ENCODE measurements at places on chromosomes 11 and 22.

DNA sequence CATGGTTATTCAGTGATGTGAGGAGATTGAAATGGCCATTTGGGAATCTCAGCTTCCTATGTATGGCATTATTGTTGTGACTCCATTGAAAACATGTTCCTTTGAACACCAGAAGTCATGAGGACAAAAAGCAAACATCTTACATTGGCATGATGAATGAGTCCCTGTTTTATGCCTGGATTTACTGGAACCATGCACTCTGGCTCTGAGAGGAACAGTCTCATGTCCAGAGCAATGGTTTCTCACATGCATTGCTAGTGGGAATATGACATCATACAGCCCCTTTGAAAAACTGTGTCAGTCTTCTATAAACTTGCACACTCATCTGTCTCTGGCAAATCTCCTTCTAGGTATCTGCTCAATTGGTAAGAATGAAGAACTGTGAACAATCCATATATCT lies 3.4 kb upstream of the KDM4F start:
- DNase-seq, result no peak

- DNase-seq, result no peak
Measured at GRCh38 chr11:100855466-100856067, 168.5 kb downstream of the ARHGAP42 start.

DNA sequence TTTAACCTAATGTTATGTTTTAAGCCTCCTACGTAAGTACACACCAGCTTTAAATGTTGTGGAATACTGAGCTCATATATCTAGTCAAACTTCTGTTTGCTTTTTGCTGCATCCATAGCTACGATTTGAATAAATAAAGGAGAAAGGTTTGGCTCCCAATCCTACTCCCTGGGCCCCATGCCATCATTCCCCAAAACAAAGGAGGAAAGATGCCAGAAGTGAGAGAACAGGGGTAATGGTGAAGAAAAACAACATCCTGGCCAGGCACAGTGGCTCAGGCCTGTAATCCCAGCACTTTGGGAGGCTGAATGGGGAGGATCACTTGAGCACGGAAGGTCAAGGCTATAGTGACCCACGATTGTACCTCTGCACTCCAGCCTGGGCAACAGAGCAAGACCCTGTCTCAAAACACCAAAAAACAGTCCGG lies 26.5 kb downstream of the SCGB1A1 start:
- DNase-seq, result no peak

GRCh38 chr11:70788248-70789022 lies 390.1 kb downstream of the CTTN start:
- DNase-seq, result no peak

DNA sequence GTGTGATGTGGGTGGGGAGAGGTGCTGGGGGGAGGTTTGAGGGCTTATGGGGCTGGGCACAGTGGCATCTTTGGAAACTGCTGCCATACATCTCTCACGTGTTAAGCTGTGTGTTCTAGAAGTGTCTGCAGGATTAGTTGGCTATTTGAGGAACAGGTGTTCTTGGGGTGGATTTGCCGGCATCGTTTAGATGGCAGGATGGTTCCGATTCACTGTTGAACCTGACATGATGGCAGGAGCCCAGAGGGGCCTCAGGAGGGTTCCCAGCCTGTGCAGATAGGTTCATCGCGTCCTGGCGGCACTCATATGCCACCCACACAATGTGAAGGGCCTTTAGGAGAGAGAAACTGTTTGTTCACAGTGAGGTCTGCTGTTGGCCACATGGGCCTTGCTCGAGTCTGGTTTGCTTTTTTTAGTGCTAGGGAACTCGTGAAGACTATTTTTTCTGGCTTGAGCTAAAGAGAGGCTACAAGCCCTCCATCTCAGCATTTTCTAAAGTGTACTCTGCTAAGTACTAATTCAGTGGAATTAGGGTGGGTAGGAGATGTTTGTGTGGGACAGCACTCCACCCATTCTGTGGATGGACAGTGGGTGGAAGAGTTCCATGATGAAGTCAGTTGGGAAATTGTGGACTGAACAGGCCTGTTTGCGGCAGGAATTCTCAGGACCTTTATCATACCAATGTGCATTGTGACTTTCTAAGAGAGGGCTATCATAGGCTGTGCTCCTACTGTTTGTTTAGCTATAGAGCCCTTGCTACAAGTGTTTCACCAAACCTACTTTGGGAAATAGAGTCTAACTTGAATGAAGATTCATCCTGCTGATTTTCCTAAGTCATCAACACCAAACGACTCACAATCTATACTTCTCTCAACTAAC lies 55.4 kb upstream of the PLET1 start:
- no peak for DNase-seq

DNA sequence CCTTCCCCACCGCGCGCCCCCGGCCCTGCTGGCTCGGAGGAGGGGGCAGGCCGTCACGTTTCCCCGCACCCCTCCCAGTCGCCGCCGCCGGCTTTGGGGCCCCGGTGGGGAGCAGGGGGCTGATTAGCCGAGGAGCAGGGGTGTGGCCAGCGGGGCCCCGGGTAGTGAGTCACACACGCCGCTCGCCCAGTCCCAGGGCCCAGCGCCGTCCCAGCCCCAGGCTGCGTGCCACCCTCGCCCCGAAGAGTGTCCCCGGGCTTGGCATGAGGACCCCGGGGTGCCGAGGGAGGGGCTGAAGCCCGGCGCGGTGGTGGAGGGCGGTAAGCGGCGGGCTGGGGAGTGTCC lies 34.4 kb downstream of the PRDM11 start:
- DNase-seq, result no peak

GRCh38 chr11:19829109-19829837 lies 116.6 kb downstream of the NAV2 start:
- no peak for DNase-seq

GRCh38 chr11:11220786-11221185 lies 132.3 kb downstream of the CSNK2A3 start:
- DNase-seq, result no peak

- DNase-seq, result no peak
Measured at GRCh38 chr11:66195867-66196266, 72.6 kb upstream of the RAB1B start.

GRCh38 chr11:64876229-64876750 lies 2.1 kb downstream of the EHD1 start:
- no peak for DNase-seq

- DNase-seq, result no peak
Measured at GRCh38 chr11:80136991-80137390, 696.2 kb upstream of the TENM4 start.

GRCh38 chr22:48389916-48390315 lies 1437.8 kb downstream of the BRD1 start:
- no peak for DNase-seq

GRCh38 chr11:2402106-2402505 lies 1.6 kb downstream of the TSSC4 start:
- no peak for DNase-seq

DNA sequence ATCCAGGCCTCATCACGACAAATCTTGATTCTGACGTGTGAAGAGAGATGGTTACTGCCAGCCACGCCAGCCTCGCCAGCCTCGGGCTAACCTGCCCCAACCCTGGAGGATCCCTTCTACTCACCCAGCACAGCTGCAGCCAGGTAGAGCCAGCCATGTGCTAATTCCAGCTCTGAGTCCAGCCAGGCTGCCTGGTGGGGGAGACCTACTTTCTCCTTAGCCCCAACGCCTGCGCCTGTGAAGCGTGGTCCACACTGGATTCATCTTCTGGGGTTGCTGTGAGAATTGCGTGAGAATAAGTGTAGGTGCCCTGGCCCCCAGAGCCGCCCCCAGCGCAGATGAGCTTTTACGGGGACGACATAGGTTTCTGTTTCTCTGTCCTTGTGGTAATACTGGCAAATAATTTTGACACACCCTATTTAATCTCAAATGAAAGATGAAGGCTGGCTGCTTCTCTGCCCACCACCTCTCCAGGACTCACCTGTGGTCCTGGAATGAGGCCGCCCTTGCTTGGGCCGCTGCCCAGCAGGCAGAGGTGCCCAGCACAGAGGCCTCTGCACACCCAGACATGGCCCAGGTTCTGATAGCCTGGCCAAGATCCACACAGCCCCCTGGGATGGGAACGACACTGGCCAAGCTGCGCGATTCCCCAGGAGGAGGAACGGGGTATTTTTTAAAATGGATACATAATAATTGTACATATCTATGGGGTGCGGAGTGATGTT lies 528.4 kb downstream of the TBC1D22A start:
- DNase-seq, result no peak

DNA sequence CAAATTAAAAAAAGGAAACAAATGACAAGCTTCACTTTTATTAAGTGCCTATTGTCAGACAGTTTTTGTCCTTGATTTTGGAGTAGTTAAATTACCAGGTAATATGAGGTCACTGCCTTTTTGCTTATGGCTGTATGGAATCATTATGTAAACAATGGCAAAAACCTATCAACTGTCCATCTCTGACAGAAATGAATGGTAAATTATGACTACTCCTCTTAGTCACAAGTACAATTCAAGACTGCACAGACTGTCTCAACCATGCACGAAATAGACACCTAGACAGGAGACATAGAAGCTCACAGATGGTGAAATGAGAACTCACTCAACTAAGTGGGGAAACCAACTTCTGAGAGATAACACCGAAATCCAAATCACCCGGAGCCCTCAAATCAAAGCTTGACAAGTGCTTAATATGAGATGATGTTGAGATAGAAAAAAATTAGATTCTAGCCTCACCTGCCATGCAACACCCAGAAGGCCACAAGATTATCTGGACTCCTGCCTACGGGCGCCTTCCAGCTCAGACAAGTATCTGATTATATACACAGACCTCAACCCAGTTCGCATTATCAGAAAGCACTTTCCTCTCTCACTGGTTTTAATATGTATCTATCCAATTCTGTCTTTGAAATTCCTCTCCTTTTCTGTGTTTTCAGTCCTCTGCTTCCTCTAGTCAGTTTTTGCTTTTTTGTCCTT lies 199.3 kb downstream of the CADM1 start:
- no peak for DNase-seq

GRCh38 chr22:19738664-19739447 lies 15.5 kb downstream of the GP1BB start:
- DNase-seq, result no peak

DNA sequence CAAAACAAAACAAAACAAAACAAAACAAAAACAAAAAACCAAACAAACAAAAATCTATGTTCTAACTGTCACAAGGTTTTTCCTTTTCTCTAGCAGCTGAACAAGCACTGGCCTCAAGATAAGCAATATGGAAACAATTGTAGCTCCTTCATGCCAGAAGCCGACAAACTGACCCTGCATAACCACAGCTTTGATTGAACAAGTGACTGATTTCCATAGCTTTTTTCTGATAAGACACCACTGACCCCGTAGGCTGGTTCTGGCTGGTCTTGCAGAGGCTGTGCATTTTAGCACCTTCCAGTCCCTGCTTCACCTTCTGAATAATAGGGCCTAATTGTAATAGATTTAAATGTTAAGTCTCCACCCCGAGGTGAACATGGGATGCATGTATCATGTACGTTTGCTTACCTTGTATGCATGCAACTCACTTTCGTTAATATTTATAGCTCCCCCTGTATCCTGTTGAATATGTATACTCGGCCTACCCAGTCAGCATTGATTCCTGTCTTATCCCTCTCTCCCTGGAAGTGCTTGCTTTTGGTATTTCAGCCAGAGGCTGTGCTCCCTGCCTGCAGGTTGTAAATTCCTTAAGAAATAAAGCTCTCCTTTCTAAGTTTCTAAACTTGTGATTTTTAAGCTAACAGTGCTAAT lies 49.6 kb downstream of the CNTF start:
- no peak for DNase-seq

DNA sequence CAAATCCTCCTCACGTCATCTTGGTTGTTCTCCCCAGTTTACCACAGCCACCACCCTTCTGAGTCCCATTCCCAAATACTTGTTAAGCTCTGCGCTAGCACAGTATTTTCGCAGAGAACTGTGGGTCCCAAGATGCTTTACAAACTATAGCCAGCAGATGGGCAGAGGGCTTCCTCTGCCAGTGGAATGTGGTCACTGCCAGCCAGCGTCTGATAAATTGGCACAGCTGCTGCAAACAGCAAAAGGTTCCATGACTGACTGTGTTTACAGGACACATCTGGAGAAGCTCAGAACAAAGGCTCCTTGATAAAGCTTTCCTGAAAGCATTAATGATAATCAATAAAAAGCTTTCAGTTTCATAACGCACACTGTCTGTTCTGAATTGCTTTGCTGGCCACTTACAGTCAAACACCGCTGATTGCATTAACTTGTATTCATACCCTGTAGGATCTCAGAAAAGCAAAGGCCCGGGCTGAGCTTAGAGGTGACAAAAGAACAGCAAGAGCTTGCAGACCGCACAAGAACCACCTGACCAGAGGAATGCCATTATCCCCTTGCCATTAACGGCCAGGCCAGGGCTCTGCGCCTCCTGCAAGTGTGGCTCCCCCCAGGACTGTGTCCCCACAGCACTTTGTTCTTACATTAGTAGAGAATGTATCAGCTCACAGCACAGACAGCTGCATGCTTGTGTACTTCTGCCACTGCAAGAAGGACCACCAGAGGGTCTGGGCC lies 120.6 kb downstream of the MICAL3 start:
- no peak for DNase-seq

- DNase-seq, result no peak
Measured at GRCh38 chr22:20319041-20319744, 667 bp downstream of the DGCR6L start.

GRCh38 chr11:122690801-122691548 lies 35.5 kb downstream of the UBASH3B start:
- DNase-seq, result no peak

- DNase-seq, result no peak
Measured at GRCh38 chr11:64764040-64764611, 4.4 kb upstream of the PYGM start.

DNA sequence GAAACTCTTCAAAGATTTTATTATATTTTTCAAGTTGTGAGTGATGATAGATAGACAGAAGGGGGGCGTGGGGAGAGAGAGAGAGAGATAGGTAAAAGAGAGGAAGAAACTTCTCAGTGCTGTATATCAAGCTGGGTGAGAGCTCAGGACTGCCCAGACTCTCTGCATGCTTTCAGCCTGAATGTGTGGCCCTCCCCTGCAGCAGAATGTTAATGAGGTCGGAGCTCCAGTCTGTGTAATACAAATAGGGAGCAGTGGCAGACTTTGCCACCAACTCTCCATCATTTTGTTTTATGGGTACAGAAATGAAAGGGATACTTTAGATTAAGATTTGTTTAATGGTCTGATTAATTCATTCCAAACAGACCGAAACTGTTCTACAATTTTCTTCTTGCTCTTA lies 752.8 kb downstream of the OPCML start:
- no peak for DNase-seq

GRCh38 chr11:61718621-61719302 lies 33.7 kb upstream of the MYRF start:
- DNase-seq, result no peak

GRCh38 chr11:1348796-1349326 lies 39.4 kb upstream of the TOLLIP start:
- DNase-seq, result no peak

DNA sequence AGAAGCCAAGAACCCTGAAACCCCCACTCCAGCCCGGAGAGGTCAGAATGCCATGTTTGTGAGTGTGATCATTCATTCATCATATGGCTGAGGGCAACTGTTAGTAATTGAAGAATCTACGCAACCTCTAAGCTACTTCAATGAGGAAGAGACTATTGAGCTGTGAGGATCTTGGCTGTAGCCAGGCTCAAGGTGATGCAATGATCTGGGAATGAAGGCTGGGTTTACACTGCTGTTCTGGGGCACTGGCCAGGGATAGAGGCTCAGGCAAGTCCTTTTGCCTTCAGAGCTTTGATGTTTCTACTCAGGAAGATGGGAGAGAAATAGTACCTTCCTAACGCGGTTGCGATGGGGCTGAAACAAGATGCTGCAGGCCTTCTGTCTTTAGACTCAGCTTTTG lies 12.9 kb downstream of the CRYBB2 start:
- no peak for DNase-seq

- DNase-seq, result no peak
Measured at GRCh38 chr22:24803064-24803542, 2.9 kb upstream of the SGSM1 start.

All from esophagus squamous epithelium (tissue), 5 donors.